ENCODE measurements at places on chromosomes 13 and 19. TPM values are rescaled to one million over a fixed set of nuclear protein-coding genes. Genes with fewer than 3 reads are reported as not detected.

DNA sequence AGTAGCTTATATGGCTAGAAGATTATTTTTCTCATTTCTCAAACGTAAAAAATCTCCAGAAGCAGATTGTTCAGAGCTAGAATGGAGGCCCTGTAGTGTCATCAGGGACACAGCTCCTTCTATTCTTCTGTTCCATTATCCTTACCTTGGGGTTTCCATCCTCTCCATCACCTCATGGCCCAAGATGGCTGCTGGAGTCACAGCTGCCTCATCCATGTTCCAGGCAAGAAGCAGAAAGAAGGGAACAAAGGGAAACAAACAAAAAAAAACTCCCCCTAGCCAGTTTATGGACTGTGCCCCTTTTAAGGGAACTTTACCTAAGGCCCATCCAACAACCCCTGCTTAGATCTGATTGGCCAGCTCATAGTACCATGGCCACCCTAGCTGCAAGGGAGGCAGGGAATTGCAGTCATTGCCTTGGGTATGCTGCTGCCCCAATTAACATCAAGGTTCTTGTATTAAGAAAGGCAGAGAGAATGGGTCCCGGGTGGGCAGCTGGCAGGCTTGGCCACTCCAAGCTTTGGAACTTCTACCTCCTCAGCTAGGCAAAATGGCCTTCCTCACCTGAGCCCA lies 15.7 kb downstream of the CEACAM16 start:
- no peak for DNase-seq

GRCh38 chr13:99322297-99323103 lies 15.3 kb upstream of the GPR183 start:
- no peak for DNase-seq

GRCh38 chr19:9720541-9720940 lies 45.6 kb upstream of the ZNF562 start:
- DNase-seq = no peak

- DNase-seq = no peak
Measured at GRCh38 chr19:20471431-20471830, 94.2 kb downstream of the ZNF737 start.

GRCh38 chr13:102584434-102584833 lies 12.4 kb upstream of the TPP2 start:
- DNase-seq = no peak

GRCh38 chr19:17026706-17027534 lies at the start of gene CPAMD8:
CPAMD8 (minus strand) TSS chr19:17026810; CDS start chr19:17026642, 168 bp downstream.
- DNase-seq = no peak

- DNase-seq = no peak
Measured at GRCh38 chr19:55197528-55197927, 11.8 kb downstream of the PTPRH start.

DNA sequence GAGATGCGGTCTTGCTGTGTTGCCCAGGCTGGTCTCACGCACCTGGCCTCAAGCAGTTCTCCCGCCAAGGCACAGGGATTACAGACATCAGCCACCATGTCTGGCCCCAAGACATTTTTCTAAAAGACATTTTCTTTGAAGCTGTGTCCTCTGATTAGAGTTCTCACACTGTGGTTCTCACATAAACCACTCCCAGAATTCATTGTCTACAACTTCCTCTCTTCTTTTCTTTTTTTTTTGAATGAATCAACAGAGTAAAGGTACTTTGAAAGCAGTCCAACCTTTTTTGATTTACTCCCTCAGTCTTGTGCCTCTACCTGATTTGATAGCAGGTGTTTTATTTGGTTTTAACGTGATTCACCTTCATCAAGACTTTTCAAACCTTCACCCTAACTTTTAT lies 14.3 kb upstream of the SHD start:
- no peak for DNase-seq

DNA sequence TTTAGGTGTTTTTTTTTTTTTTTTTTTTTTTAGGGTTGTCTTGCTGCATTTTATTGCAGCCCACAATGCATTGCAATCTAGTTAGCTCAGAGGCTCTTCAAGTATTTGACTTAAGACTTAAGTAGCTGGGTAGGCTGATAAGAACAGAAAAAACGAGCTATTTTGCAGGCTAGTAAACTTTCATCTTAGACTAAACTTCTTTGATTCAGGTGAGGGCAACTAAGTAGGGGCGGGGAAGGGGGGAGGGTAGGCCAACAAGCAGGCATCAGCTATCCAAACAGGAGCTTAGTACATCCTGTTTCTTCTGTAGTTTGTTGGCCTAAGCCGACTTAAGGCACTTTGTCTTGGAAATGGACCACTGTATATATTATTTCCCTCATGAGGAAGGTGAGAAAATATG lies 4.9 kb upstream of the TDRD3 start:
- no peak for DNase-seq

- no peak for DNase-seq
Measured at GRCh38 chr19:42601811-42602443, 7.2 kb upstream of the CEACAM8 start.

DNA sequence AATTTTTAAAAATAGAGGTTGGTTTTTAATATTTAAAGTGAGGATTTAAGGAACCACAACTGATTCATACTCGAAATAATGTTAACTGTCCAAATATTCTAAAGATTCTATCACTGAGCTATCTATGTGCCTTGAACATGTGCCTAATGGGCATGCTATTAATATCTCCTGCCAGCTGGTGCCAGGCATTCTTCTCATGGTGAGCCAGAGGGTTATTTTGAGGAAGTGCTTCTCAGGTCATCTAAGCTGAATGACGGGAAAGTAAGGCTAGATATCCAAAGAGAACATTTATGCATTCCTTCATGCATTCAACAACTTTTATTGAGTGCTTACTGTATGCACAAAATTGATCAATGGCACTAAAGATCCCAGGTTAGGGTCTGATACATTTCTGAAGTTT lies 138.2 kb downstream of the PIBF1 start:
- DNase-seq = no peak

DNA sequence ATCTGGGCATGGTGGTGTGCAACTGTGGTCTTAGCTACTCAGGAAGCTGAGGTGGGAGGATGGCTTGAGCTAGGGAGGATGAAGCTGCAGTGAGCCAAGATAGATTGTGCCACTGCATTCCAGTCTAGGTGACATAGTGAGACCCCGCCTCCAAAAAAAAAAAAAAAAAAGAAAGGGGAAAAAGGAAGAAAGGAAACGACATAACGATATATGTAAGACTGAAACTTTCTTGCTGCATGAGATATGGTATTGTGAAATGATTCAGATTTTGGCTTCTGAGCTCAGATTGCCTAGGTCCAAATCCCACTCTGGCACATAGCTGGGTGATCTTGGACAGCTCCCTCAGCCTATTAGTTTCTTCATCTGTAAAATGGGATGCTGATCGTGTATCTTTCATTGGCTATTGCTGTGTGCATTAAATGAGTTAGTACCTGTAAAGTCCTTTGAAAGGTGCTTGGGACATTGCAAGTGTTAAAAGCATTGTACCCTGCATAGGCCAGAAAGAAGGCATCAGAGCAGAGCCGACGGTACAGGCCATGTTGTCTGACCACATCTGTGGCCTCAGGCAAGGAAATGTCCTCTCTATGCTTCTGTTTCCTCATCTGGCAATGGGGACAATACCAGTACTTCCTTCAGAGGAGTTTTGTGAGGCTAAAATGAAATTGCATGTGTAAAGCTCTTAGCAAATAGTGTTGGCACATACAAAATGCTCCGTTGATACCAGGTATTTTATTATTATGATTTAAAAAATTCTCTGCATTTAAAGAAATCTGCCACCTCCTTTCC lies 32.6 kb upstream of the SLC46A3 start:
- DNase-seq = no peak

DNA sequence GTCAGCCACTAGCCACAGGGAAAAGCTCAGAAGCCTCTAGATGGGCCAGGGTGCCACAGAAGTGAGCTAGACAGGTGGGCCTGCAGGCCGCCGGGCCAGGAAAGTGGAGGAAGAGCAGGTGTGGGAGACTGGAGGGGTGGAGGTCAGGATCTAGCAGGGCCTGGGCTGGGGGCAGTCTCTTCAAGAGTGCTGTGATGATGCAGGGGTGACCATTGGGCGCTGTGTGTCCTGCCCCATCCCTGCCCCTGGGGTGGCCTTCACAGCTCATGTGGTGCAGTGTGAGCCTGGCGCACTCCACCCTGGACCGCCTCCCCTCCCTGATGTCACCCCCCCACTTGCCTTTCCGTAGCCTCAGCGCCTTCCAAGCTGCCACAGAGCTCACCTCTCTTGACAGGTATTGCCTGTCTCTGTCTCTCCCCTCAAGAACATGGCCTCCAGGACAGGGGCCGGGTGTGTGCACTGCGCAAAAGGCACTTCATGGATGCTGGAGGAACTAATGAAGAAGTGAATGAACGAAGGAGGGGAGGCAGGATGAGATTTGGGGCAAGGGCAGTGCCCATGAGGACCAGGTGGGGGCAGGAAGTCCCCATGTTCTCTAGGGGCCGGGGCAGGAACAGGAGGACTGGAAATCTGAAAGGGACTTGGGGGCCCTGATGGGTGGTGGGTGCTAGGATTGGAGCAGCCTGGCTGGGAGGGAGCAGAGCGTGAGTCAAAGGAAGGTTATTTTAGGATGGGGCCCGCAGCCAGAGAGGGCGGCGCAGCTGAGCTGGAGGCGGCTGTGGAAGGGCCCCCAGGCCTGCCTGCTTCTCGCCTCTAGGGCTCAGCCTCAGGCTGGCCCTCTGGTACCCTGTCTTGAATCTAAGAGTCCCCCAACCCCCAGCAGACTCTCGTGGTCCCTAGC lies 6.6 kb downstream of the SSBP4 start:
- peak; percentile 82 for DNase-seq

GRCh38 chr13:87244256-87244890 lies 426.8 kb upstream of the SLITRK5 start:
- no peak for DNase-seq

DNA sequence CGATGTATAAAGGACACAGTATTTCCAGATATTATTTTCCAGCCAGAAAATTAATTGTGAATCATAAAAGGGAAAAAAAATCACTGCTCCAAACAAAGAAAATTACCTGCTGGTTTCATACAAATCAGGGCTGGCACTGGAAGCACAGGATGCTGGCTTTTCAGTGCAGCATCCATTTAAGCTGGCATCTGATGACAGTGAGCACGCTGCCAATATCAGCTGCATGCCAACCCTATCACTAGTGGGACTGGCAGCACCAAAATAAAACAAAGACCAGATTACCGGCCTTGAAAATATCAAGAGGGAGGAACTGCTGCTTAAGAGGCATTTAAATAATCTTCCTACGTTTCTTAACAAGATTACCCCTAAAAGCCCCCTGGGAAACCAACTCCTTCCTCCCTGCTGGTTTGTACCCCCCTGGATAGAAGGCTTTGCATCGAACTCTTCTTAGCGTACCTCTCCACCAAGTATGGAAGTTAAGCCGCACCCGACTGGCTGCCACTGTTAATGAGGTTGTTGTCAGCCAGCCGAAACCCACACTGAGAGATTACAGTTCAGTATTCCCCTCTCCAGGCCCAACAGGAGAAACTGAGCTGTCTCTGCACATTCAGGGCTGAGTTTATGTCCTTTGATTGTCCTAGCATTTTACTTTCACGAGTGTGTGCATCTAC lies 257.8 kb downstream of the EFNB2 start:
- no peak for DNase-seq

- no peak for DNase-seq
Measured at GRCh38 chr19:14162871-14163297, 26.5 kb upstream of the ASF1B start.

Gene HAUS5
- total RNA-seq = 14.2 TPM

Gene GARIN5A
- total RNA-seq = 1.8 TPM

Gene HSPB6
- 217 TPM for total RNA-seq

Gene SH2D3A
- not detected for total RNA-seq

Gene PRODH2
- total RNA-seq = not detected
